ENCODE measurements at places on chromosomes 3 and 15.

GRCh38 chr15:35852818-35853624 is 307.1 kb upstream of the DPH6 start:
- no peak for DNase-seq

- no peak for DNase-seq
Measured at GRCh38 chr3:17645074-17645698, 97.2 kb downstream of the TBC1D5 start.

DNA sequence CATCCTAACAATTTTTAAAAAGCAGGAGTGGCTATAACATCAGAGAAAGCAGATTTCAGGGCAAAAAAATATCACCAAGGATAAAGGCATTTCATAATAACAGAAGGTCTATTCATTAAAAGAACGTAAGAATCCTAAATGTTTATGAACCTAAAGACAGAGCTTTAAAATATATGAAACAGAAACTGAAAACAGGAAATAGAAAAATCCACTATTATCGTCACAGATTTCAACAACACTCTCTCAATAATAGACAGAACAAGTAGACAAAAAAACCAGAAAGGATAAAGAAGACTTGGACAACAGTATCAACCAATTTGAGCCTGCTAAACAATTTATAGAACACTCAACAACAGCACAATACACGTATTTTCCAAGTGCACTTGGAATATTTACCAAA is 71.4 kb downstream of the FBXL22 start:
- no peak for DNase-seq

- DNase-seq, result no peak
Measured at GRCh38 chr3:140470962-140471361, 206.9 kb upstream of the TRIM42 start.

- DNase-seq, result no peak
Measured at GRCh38 chr15:52337198-52337853, 41.7 kb upstream of the MYO5C start.

- DNase-seq, result peak; percentile 41
Measured at GRCh38 chr3:11567516-11568467, 75.9 kb downstream of the VGLL4 start.

Data from non-pigmented ciliary epithelial cell (primary cell).